NCI-H2081 treated with DMSO at 0.1 percent for 48 hours (cell line): ENCODE measurements at places on chromosomes 6 and 20.
A peak's percentile ranks its signal among the peaks of the same experiment; 100 is the strongest.

DNA sequence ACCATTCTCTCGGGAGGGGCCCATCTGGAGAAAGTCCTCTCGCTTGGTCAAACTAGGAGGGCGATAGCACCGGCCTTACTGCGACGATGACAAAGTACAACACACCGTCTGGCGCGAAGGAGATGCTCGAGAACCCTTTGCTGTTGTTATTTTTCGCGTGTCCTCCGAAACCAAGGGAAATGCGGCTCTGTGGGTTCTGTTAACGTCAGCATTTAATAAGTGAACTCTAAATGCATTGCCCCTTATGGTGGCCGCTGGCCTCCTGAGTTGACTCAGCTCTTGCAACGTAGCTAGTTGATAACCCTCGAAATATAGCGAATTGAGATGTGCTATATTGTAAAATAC lies 577 bp upstream of the SCAND1 start:
- DNase-seq: no peak

DNA sequence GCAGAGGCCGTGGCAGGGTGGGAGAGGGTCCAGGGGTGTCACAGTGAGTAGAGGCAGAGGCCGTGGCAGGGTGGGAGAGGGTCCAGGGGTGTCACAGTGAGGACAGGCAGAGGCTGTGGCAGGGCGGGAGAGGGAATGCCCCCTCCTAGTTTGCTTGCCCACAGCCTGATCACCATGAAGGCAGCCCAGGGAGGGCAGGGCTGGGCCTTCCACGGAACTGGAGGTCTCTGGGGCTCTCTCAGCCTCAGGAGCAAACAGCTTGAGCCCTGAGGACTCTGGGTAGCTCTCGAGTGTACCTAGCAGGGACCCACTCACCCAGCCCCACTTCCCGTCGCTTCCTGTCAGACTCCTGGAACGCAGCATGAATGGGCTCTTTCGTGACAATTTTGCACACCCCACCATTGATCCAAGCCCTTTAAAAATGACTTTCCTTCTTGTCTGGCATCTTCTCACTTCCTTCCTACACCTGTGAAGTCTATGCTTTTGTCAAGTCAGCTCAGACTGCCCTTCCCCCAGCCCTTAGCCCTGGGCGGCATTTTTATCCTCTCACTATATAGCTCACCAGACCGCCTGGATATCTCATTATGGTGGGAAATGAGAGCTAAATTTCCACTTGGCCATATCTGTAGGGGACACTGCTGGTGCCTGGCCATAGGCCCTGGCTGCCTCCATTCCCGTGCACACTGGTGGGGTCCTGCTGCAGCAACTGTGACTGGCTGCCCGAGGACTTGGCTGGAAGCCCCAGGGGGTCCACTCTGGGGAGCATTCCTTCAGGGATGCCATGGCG lies 140.3 kb downstream of the CDC5L start:
- no peak for DNase-seq

- no peak for DNase-seq
Measured at GRCh38 chr6:13188306-13188705, 140.0 kb downstream of the TBC1D7 start.

GRCh38 chr6:112485827-112486212 lies 138.7 kb downstream of the RFPL4B start:
- DNase-seq: no peak

DNA sequence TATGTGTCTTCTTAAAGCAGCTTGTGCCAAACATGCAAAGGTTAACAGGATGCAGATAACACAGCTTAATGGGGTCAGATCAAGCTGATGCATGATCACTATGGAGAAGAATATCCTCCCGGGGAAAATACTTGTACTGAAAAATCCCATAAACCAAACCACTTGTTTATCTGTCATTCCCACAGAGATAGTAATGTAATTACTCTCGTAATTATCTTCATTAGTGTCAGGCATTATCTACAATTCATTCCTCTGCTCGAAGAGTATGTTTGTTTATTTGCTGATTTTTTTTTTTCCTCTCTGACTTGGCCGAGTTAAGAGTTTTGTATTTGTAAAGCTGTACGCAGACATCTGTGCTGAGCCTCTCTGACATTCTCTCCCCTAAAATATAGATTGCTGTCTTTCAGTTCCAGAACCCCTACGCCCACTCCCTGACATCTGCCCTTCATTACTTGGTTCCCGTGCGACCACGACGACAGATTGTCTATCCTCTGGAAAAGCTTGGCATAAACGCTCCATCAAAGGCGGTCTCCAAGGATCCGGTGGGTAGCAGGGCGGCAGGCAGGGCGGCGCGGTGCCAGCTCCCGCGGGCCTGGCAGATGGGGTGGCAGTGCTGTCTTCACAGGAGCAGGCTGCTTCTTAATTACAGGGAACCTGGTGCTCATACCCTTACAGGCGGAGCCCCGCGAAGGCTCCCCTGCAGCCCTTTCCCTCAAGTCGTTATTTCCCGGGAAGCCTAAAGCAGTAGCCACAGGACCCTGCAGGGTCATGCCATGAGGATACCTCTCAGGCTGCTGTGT lies 147.2 kb downstream of the CFAP61 start:
- DNase-seq: no peak

- no peak for DNase-seq
Measured at GRCh38 chr20:62063981-62064769, 1.5 kb downstream of the TAF4 start.

GRCh38 chr6:43247114-43247999 lies 4.1 kb downstream of the TTBK1 start:
- peak; percentile 38 for DNase-seq

- no peak for DNase-seq
Measured at GRCh38 chr20:59087829-59088433, 45.3 kb upstream of the PRELID3B start.

DNA sequence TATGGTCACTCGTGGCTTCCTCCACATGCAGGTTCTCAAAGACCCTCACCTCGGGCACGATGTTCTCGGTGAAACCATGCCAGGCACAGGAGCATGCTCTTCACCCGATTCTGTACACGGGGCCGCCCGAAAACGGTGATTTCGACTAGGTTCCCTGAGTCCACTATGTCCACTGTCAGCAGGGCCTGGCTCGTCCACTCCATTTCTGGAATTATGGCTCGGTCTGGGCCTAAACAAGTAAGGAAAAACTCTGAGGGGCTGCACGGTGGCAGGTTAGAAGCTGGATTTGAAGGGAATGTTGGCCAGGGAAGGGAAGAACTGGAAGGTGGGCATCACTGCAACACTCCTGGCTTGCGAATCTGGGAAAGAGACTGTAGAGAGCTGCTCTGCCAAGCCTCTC lies 540 bp downstream of the OOEP start:
- no peak for DNase-seq

DNA sequence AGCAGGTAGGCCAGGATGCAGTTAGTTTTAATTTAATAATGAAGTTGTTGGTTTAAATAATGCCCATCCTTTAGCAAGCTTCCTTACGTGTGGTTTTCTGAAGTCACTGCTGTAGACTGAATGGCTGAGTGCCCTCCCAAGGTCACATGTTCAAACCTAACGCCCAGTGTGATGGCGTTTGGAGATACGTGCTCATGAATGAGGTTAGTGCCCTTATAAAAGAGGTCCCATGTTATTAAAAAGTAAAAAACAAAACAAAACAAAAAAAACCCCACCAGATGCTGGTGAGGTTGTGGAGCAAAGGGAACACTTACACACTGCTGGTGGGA lies 16.3 kb downstream of the LRP11 start:
- no peak for DNase-seq

DNA sequence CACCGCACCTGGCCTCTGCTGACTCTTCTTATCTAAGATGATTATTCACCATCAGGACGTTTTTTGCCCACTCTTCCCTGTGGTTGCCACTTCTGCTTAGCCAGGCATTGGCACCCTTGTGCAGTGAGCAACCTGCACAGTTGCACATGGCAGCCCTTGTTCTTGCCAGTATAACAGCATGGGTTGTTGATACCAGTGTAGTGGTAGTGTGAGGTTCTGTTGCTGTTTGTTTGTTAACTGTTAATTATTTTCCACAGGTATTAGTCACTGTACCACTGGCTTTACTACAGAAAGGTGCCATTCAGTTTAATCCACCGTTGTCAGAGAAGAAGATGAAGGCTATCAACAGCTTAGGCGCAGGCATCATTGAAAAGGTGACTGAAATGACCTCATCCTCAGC lies 52.1 kb downstream of the DEK start:
- no peak for DNase-seq

- DNase-seq: no peak
Measured at GRCh38 chr6:113315165-113315564, 542.0 kb upstream of the MARCKS start.

- DNase-seq: no peak
Measured at GRCh38 chr6:46203391-46204177, 32.8 kb upstream of the ENPP5 start.

DNA sequence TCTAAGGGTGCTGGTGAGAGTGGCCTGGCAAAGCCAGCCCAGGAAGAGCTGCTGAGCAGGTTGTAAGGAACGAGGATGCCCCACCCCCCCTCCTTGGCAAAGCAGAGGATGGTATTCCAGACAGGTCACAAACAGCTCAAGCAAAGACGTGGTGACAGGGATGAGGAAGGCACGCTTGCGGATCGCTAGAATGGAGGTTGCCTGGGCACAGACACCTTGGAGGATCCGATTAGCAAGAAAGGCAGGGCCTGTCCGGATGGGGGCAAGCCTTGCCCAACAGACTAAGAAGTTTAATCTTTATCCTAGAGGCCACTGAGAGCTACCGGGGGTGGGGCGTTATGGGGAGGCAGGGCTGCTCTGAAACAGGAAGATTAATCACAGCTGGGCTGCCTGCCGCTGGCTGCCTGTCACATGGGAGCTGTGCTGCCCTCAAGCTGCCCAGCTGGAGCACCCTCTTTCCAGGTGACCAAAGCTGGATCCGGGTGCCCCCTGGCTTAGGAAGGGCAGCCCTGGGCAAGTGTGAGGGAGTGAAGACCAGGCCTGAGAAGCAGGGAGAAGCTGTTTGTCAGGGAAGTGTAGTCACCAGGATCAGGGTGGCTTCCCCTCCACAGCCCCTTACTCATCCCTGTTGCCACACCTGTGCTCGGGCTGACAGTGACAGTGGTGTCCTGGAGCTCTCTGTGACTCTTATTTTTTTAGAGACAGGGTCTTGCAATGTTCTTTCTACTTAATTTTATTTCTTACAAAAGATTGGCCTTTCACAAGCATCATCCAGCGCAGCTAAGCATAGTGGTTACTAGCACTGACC lies 9.1 kb upstream of the MAPK13 start:
- DNase-seq: no peak

GRCh38 chr6:55601120-55601519 lies 22.1 kb upstream of the HMGCLL1 start:
- DNase-seq: no peak

DNA sequence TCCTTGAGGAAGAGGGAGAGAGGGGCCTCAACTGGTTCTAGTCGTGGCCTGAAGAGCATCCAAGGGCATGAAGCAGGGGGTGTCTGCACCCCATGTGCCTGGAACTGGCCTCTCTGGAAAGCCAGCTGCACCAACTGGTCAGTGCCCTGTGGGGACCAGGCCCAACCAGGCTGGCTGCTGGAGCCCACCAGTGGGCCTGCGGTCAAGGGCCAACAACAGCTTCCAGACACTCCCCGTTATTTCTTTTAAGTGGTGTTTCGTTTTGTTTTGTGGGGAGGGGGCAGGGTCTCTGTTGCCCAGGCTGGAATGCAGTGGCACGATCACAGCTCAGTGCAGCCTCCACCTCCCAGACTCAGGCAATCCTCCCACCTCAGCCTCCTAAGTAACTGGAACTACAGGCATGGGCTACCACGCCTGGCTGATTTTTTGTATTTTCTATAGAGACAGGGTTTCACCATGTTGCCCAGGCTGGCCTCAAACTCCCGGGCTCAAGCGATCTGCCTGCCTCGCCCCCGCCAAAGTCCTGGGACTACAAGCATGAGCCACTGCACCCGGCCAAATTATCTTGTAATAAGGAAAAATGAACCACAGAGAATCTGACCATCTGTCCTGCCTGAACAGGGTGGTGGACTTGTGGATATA lies 11.9 kb upstream of the C20orf144 start:
- no peak for DNase-seq

GRCh38 chr6:82712389-82712788 lies 348.8 kb downstream of the TPBG start:
- DNase-seq: no peak

DNA sequence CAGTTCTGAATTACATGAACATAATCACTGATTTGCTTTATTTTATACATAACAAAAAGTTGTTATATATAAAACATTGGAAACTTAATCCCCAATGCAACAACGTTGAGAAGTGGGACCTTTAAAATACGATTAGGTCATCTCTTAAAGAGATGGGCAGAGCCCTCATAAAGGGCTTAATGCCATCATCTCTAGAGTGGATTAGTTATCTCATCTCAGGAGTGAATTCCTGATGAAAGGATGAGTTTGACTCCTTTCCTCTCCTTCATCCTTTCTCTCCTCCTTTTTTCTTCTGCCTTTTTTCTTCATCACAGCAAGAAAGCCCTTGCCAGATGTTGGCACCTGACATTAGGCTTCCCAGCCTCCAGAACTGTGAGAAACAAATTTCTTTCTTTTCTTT lies 13.9 kb downstream of the HLA-DOA start:
- no peak for DNase-seq

GRCh38 chr6:90896075-90896547 lies 309.2 kb upstream of the MAP3K7 start:
- no peak for DNase-seq

DNA sequence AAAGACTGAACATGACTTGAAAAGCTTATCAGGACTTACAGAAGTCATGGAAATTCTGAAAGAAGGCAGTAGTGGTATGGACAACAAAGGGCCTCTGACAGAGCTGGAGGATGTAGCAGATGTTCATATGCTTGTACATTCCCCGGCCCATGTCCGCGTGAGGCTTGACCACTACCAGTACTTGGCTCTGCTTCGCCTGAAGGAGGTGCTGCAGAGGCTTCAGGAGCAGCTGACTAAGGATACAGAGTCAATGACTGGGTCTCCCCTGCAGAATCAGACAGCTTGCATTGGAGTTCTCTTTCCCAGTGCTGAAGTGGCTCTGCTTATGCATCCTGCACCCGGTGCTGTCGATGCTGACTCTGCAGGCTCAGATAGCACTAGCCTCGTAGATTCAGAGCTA lies 29.2 kb downstream of the TAF11 start:
- DNase-seq: no peak

DNA sequence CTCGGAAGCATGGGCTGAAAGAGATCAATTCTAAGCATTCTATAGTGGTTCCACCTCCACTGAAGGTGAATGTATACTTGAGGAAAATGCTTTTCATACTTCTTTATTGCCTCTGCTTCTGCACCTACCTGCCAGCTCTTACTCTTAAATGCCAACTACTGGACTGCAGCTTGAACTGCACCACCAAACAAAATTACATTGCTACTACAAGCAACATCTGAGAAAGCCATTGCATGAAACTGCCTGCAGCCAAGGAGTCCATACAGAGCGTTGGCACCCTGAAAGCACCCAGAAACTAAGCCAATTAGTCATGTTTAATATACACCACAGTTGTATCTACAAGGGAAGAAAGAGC lies 440.9 kb downstream of the BTBD3 start:
- no peak for DNase-seq

- no peak for DNase-seq
Measured at GRCh38 chr6:7895125-7895423, 15.5 kb downstream of the TXNDC5 start.
